ENCODE measurements at places on chromosomes 12 and 14. TPM values are rescaled to one million over a fixed set of nuclear protein-coding genes. Genes with fewer than 3 reads are reported as not detected.

KCNC2 gene
- not detected for total RNA-seq

KRT2 gene
- total RNA-seq = 0.94 TPM

ZDHHC22 gene
- not detected for total RNA-seq

SERPINA10 gene
- not detected for total RNA-seq

ADAMTS20 gene
- total RNA-seq = not detected

PRORP gene
- 36.8 TPM for total RNA-seq

WNT1 gene
- total RNA-seq = 0.10 TPM

KRT79 gene
- total RNA-seq = not detected

COX8C gene
- not detected for total RNA-seq

ABCB9 gene
- total RNA-seq = 2.1 TPM

RGS6 gene
- total RNA-seq = 2.5 TPM

TPPP2 gene
- total RNA-seq = not detected

MYH7 gene
- not detected for total RNA-seq

KRT82 gene
- not detected for total RNA-seq

OR6C6 gene
- total RNA-seq = not detected

KRT78 gene
- not detected for total RNA-seq

MTA1 gene
- 33.9 TPM for total RNA-seq

MYH6 gene
- total RNA-seq = not detected

PTPN6 gene
- 99.9 TPM for total RNA-seq

RPS6KL1 gene
- total RNA-seq = 3.4 TPM

KRT83 gene
- not detected for total RNA-seq

NUAK1 gene
- total RNA-seq = 0.52 TPM

RAD9B gene
- total RNA-seq = 0.94 TPM

MANSC1 gene
- 0.31 TPM for total RNA-seq

SIX6 gene
- not detected for total RNA-seq

ZFYVE1 gene
- total RNA-seq = 10.8 TPM

SSTR1 gene
- not detected for total RNA-seq

TAS2R14 gene
- 1.2 TPM for total RNA-seq

NGDN gene
- total RNA-seq = 92.7 TPM

HVCN1 gene
- 18.5 TPM for total RNA-seq

PPP4R4 gene
- 0.84 TPM for total RNA-seq

TMPRSS12 gene
- total RNA-seq = not detected

GYS2 gene
- total RNA-seq = not detected

RTN1 gene
- 8.0 TPM for total RNA-seq

CLEC14A gene
- total RNA-seq = not detected

GLIPR1L1 gene
- total RNA-seq = not detected

MMP14 gene
- 2.9 TPM for total RNA-seq

USP44 gene
- total RNA-seq = 6.3 TPM

ARF3 gene
- 38.2 TPM for total RNA-seq

YAF2 gene
- 74.3 TPM for total RNA-seq

CNTN1 gene
- total RNA-seq = not detected

GLI1 gene
- total RNA-seq = 0.10 TPM

KRT85 gene
- not detected for total RNA-seq

CLEC2A gene
- not detected for total RNA-seq

CLEC6A gene
- total RNA-seq = 1.0 TPM

TAPBPL gene
- 28.7 TPM for total RNA-seq

SMIM41 gene
- total RNA-seq = 0.42 TPM

VCPKMT gene
- 18.5 TPM for total RNA-seq

NRL gene
- total RNA-seq = 1.2 TPM

ENDOU gene
- total RNA-seq = not detected

SLC25A21 gene
- not detected for total RNA-seq

ARHGDIB gene
- 1,170 TPM for total RNA-seq
